ENCODE measurements at places on chromosomes 12 and 14.

DNA sequence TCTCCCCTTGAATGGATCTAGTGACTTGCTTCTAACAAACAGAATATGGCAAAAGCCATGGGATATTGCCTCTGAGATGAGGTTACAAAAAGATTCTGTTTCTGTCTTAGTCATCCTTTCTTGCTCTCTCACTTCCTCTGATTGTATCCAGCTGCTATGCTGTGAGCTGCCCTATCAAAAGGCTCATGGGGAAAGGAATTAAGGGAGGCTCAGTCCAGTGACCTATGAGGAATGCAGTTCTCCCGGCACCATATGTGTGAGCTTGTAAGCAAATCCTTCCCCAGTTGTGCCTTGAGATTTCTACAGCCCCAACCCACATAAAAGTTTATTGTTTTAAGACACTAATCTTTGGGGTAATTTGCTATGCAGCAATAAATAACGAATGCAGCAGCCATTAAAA, 183.1 kb downstream of the KLHL28 start:
- DNase-seq: peak; percentile 14

DNA sequence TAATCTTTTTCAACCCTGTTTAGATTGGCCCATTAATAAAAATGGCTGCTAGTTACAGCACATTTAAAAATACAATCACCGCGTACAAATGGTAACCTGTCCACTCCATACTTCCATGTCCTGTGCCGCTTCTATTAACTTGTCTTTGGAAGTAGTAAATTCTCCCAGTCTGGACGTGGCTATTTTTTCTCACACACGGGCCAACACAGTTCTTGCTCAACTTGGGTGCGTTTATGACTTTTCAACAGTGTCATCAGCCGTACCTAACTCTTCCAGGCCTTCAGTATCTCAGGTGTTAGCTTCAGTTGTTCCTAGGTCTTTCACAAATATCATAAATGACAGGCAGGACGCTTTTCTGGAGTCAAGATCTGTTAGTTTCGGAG, 475 bp upstream of the PCNX1 start:
- no peak for DNase-seq

DNA sequence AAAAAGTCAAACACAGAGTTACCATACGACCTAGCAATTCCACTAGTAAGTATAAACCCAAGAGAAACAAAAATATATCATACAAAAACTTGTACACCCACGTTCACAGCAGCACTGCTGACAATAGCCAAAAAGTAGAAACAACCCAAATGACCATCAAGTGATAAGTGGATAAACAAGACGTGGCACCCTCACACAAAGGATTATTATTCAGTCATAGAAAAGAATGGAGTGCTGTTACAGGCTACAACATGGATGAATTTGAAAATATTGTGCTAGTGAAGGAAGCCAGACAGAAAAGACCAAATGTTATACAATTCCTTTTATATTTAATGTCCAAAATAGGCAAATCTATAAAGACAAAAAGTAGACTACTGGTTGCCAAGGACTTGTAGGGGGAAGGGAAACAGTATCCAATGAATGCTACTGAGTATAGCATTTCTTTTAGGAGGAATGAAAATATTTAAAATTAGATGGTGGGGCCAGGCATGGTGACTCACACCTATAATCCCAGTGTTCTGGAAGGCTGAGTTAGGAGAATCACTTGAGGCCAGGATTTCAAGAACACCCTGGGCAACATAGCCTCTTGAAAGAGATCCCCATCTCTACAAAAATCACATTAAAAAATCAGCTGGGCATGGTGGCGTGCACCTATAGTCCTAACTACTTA, 41.9 kb downstream of the SPTLC2 start:
- no peak for DNase-seq

GRCh38 chr12:4996714-4997113, 47.0 kb upstream of the KCNA5 start:
- DNase-seq: no peak

DNA sequence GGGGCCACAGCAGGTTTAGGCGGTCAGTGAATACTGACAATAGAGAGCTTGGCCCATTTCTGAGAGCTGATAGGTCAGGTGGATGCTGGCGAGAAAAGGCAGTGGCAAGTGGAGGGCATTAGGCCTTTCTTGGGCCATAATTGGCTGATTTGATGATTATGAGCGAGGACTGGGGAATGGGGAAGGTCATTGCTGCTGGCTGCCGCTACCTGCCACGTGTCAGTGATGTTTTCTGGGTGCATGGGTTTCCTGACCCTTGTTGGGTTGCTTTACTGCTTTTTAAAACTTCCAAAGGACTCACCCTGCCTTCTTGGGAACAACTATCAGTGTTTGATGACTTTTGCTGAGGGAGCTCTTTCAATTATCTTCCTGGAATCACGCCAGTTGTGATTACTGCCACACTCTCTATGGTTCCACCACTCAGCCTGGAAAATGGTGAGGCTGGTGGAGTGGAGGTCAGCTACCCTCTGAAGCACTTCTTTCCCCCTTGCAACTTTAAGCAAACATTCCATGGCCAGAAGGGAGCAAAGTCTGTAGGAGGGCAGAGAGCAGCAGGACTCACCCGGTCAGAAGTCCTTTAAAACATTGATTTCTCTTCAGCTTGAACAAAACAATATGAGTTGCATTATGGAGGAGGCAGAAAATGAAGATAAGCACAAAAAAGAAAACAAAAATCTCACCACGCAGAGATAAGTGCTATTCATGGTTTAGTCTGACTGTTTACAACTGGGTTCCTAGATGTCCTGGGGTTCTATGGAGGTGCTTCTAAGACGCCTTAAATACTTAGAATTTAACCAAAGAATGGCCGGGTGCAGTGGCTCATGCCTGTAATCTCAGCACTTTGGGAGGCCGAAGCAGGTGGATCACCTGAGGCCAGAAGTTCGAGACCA, 12.1 kb upstream of the SLC10A1 start:
- DNase-seq: no peak

GRCh38 chr14:55950135-55950534, 168.1 kb upstream of the PELI2 start:
- no peak for DNase-seq

Measured in AG20443 (cell line).